ENCODE measurements at places on chromosomes 1 and 21. TPM values are rescaled to one million over a fixed set of nuclear protein-coding genes. Genes with fewer than 3 reads are reported as not detected.
A peak's percentile ranks its signal among the peaks of the same experiment; 100 is the strongest.

FNDC10 gene
- total RNA-seq: 1.2 TPM

HSPG2 gene
- total RNA-seq: 682 TPM

LCE6A gene
- not detected for total RNA-seq

GRCh38 chr1:46370214-46370633 is 23.9 kb upstream of the FAAH start:
- DNase-seq: no peak

DNA sequence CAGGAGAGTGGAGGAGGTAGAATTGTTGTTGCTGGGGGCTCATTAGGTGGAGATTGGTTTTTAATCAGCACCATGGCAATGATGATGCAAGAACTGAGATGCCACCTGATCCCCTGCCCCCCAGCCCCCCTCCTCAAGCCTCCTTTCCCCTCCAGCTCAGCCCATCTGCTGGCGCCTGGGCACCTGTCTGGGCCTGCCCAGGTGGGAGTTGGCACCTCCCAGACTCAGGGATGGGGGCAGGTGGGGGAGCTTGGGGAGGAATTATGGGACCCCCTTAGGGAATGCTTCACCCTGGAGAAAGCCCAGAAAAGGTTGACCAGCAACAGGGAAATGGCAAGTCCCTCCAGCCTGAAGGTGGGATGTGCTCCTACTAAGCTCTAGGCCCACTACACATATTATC is 1.5 kb upstream of the NHLH1 start:
- no peak for DNase-seq

- peak; percentile 86 for DNase-seq
Measured at GRCh38 chr1:209435654-209436566, 147.6 kb upstream of the CAMK1G start.

GRCh38 chr21:44994695-44995342 is 55.0 kb downstream of the SLX9 start:
- no peak for DNase-seq

DNA sequence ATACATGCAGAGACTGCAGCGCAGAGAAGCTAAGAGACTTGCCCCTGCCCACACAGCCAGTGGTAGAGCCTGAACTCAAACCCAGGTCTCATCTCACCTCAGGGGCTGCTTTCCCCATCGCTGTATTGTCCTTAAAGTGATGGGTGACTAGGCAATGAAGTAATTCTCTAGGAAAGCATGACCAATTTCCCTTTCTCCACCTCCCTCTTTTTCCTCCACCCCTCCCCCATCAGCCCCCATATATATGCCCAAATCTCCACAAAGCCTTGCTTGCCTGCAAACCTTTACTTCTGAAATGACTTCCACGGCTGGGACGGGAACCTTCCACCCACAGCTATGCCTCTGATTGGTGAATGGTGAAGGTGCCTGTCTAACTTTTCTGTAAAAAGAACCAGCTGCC is at the start of gene IL24:
Gene IL24, plus strand, starts transcription at position 269 of the 400 bp plus-strand sequence. CDS start 390 bp downstream, outside the sequence.
- no peak for DNase-seq

- DNase-seq: no peak
Measured at GRCh38 chr1:171600862-171601261, 21.2 kb upstream of the MYOCOS start.
